ENCODE measurements at places on chromosomes 13 and 19.

GRCh38 chr13:71797517-71797916 is 69.5 kb downstream of the DACH1 start:
- no peak for DNase-seq

DNA sequence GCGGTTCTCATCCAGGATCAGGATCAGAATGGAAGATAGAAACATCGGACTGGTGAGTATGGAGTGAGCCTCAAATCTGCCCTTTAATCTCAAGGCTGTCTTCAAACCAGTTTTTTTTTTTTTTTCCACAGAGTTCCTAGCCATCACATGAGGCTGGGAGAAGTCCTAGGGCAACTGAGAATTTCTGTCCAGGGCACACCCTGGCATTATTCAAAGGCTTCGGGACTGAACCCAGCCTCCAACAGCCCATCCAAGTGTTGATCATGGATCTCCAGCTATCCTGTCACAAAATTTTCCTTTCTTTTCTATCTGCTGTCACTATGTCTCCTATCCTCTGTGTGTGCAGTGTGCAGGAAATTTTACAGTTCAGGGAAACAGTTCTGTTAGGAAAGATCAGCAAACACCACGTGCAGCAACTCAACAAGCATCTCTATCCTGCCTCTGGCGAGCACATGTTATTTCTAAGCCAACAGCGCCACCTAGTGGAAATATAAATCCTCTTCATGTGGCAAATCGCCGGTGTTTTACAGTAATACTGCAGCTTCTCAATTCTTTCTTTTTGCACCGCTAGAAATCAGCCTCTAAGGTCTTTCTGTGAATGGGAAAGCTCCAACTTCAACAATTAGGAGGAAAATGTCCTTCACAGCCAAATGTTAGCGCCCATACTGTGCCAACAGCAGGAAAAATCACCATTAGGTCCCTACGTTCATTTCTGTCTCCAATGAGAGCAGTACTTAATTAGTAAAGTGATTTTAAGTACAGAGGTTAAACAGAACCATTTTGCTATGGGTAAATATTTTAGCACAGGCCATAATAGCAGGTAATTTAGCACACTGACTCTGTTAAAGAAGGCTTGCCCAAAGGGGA is 21.4 kb upstream of the ZNF181 start:
- peak; percentile 39 for DNase-seq

- DNase-seq, result no peak
Observed at GRCh38 chr13:41411522-41411921, 45.8 kb upstream of the RGCC start.

DNA sequence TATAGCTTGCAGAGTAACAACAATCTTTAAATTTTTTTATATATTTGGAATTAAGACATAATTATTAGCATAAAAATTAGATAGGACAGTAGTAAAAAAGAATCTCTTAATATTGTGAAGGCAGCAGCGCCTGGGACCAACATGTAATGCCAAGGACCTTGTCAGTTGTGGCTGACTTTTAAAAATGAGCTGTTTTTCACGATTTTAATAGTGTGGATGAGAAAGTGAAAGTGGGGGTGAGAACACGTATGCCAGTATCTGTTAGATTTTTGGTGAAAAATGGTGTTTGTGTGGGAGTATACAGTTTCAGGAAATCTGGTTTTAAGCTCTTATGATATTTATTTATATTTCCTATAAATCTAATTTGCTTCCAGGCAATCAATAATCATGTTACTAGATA is 125.2 kb downstream of the LMO7 start:
- DNase-seq, result no peak

- DNase-seq, result no peak
Observed at GRCh38 chr13:100511466-100511865, 77.1 kb downstream of the GGACT start.

- no peak for DNase-seq
Observed at GRCh38 chr13:99354371-99354951, 47.3 kb upstream of the GPR183 start.

- DNase-seq, result no peak
Observed at GRCh38 chr19:30093966-30094755, 152.1 kb downstream of the URI1 start.

DNA sequence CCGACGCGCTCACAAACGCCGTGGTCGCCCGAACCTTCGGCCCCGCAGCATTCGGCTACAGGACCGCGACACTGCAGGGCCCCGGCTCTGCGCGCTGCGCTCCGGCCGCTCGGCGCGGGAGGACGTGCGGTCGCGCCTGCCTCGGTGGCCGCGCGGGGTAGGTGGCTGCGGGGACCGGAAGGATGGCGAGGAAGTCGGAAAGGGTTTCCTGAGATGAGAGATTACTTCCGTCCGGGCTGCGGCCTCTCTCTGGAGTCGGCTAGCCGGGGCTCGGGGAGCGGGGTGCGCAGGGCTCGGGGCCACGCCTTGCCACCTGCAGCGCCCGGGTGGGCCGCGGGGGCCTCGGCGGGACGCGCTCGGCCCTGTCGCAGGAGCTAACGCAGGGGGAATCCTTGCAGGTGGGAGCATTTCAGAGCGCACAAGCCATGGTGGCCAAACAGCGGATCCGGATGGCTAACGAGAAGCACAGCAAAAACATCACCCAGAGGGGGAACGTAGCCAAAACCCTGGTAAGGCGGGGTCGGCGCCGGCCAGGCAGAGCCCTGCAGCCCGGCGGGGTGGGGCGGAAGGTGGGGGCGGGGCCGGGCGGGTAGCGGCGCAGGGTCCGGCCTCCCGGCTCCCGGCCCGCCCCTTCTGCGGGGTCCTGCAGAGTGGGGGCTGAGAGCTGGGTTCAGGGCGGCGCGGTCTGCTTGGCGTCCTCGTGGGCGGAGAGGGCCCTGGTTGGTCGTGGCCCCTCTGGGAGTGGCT is at the start of gene SERP2:
TSS of gene SERP2 (plus strand) at position 224 of the 747 bp plus-strand sequence. CDS start at position 426, 202 bp downstream.
- DNase-seq, result no peak

- no peak for DNase-seq
Observed at GRCh38 chr13:46173656-46174055, 8.3 kb downstream of the LCP1 start.

- no peak for DNase-seq
Observed at GRCh38 chr13:80055847-80056246, 285.1 kb downstream of the SPRY2 start.

- DNase-seq, result no peak
Observed at GRCh38 chr19:14916848-14917247, 24.4 kb upstream of the OR7C2 start.

DNA sequence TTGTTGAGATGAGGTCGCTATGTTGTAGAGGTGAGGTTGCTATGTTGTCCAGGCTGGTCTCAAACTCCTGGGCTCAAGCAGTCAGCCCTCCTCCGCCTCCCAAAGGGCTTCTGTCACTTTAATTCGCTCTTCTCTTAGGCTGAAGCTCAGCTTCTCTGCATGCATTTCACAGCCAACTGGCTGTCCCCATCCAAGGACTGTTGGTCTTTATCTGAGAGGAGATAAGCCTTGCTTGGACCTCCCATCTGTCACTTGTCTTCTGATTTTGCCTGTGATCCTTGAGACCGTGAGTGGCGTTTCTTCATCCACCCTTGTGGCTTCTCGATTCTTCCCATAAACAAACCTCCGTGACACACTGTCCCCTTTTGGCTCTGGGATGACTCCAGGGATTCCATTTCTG is 24.4 kb downstream of the CERS1 start:
- DNase-seq, result no peak

DNA sequence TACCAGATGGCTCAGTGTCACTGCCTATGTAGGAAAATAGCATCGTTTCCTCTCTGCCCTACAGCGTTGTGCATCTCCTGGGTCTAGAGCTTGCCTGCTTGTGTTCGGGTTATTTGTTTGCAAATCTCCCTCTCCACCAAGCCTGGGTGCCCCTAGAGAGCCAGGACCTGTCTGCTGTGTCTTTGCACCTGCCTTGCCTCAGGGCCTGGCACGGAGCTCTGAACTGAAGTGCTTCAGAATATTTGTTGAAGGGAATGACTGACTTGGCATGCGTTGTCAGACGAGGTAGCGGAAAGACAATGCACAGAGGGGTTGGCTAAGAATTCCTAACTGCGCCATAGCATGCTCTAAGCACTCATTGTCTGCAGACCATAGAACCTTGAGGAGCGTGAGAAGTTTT is 263.4 kb downstream of the FGF9 start:
- no peak for DNase-seq

DNA sequence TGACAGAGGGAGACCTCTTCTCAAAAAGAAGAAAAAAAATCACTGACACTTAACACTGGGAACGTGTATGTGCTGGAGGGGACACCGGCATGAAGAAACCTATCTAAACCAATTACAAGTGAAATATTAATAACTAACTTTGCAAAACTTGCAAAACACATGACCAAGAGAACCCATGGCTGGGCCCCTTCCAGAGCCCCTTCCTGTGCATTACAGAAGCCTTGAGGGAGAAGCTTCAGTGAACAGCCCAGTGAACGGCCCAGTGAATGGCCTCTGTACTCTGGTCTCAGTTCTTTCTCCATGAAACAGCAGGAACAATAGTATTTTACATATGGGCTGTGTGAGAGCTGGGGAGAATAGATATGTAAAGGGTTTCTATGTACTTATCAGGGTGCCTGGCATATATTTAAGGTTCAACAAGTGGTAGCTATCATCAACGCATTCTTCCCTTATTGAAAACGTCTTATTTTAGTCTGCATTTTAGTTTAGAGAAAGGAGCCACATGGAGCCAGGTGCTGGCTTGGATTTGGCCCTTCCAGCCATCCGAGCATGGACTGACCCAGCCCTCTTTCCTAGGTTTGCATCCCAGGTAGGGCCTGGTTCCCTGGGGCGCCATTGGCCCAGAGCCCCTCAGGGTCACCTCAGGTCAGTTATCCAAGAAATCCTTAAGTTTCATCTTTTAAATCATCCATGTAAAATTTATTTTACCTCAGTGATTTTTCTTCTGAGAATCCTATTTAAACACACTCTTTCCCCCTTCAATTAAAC is 54.5 kb downstream of the CCDC70 start:
- DNase-seq, result no peak

GRCh38 chr19:3508771-3509535 is 2.8 kb downstream of the FZR1 start:
- no peak for DNase-seq

DNA sequence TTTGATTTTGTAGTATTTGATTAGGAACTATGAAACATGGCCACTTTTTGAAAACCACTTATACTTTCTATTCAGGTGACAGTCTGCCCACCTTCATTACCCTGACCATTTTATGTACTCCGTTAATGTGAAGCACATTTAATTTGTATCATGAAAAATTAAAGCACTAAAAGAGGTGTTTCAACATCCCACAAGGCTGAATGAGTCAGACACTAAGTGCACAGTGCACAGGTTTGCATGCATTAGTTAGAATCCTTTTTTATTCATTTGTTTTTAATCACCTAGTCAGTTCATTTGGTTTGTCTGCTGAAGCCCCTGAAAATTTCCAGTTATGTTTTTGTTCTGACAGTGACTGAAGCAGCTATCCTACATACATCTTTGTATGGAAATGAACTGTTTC is 271.0 kb downstream of the SLITRK5 start:
- no peak for DNase-seq

GRCh38 chr13:93522501-93522900 is 295.9 kb downstream of the GPC6 start:
- no peak for DNase-seq

DNA sequence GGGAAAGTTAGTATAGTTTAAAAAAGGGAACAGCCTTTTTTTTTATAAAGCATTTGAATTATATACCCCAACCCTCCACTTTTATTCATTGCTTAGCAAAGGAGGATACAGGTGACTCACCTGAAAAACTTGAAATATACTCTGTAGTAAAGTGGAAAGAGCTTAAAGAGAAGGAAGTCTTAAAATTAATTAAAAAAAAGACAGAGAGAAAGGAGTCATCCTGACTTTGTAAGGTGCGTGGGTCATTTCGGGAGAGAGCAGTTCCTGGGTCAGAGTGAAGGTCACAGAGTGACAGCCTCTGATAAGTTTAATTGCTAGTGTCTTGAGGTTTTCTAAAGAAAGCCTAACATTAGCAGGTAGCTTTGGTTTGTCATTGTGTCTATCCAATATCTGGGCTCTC is 310.3 kb downstream of the KLF5 start:
- no peak for DNase-seq

GRCh38 chr19:31316201-31316951 is 32.9 kb downstream of the TSHZ3 start:
- no peak for DNase-seq

DNA sequence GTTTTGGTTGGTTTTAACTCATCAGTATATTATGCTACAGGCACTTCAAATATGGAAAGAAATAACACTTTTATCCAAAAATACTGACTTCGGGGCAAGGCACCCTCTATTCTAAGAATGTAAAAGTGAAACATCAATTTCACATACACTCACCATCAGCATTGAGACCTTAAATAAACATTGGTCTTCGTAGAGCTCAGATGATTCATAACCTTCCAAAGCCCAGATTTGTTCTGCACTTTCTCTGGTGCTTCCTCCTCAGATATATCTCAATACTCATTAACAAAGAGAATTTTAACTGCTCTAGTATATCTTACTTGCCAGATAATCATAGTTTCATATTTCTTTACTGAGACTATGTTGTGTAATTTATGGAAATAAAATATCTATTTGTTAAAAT is 794.3 kb downstream of the LIG4 start:
- DNase-seq, result no peak

All from activated CD8-positive, alpha-beta memory T cell treated with anti-CD3 and anti-CD28 coated beads for 4 hours (primary cell).